CD4-positive, alpha-beta T cell (primary cell): ENCODE measurements at places on chromosomes 16 and 17.

- DNase-seq = no peak
These were observed 5.4 kb downstream of the DCAF7 start for GRCh38 chr17:63555500-63556156.

DNA sequence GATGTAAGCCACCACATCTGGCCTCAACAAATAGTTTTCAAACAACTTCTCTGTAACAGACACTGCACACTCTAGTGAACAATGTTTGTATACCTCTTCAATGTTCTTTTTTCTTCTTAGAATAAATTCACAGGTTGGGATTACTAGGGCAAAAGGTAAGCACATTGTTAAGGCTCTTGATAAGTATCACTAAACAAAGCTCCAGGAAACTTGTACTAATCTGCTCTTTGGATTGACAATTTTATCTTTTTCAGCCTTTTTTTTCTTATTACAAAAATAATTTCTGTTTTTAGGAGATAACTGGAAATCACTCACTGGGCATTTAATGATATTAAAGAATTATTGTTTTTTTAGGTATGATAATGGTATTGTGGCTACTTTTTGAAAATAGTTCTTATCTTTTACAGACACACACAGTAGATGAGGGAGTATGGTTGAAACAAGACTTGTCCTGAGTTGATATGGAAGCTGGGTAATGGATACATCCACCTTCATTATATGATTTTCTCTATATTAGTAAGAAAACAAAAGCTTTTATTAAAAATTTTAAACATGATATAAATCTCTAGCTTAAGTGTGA, 7.7 kb upstream of the MPRIP start:
- no peak for DNase-seq

- no peak for DNase-seq
These were observed 8.5 kb upstream of the COG1 start for GRCh38 chr17:73184136-73184993.

- DNase-seq = no peak
These were observed 10.6 kb downstream of the SLC16A3 start for GRCh38 chr17:82239401-82239925.

GRCh38 chr17:8079291-8080207, 8.0 kb downstream of the ALOX12B start:
- peak; percentile 84 for DNase-seq

DNA sequence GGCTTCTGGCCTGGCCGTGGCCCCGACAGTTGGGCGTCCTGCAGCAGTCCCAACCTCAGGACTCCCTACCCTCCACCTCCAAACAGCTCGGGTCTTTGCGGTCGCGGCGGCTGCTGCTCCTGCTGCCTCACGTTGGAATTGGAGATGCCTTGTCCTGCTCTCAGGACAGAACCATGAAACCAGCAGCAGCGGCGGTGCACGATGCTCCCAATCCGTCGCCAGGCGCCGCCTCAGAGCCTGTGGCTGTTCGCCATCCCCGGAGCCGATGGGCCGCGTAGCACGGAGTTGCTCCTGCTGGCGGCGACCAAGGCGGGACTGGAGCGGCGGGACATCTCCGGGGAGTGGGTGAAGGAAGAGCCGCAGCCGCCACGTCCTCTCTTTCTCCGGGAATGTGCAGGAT, 1965.9 kb downstream of the TP53TG3F start:
- DNase-seq = no peak

- DNase-seq = no peak
These were observed 46.5 kb upstream of the CDRT4 start for GRCh38 chr17:15513856-15514459.

DNA sequence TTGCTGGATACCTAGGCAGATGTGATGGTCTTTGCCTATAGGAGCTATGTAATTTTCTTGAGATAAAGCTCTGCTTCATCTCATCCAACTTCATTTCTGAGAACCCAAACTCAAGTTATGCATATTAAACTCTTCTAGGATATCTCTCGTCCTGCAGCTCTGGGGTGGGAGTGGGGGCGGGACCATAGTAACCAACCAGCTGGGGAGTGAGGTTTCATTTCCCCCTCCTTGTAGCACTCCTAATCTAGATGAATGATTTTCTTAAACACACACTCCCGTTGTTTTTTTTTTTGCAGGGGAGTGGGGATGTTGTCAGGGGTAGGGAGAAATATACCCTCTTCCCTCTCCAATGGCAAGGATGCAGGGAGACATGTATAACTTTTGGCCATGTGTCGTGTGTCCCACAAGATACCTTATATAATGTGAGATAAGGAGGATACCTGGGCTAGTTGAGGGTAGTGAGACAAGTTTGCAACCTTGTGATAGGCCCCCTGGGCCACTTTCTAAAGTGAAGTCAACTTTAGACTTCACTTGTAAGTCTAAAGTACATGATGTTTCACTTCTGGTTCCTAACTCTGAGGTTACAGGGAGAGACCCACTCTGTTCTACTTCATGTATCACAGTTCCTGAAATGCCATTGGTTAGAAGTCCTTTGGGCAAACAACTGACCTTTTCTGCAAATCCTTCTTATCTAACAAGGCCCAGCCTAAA, 10.5 kb upstream of the HEATR6 start:
- DNase-seq = no peak

GRCh38 chr16:17069681-17070080, 401.1 kb downstream of the XYLT1 start:
- no peak for DNase-seq

DNA sequence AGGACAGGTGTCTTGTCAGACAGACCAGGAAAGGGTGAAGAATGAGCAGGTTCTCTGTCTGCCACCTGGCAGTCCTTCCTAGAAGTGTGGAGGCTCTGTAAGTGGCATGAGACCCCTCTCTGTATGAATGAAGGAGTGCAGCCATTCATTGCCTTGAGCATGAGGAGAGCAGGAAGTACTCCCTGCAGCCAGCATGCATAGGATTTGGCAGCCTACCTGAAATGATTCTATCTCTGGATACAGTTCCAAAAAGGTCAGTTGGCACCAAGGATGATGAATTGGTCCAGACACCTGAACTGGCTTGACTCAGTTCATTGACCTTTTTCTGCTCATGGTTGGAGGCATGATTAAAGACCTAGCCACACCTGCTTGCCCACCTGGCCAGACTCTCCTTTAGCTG, 163.0 kb downstream of the PRKCB start:
- DNase-seq = no peak

- no peak for DNase-seq
These were observed 67.4 kb downstream of the KANSL1 start for GRCh38 chr17:46125831-46126230.

DNA sequence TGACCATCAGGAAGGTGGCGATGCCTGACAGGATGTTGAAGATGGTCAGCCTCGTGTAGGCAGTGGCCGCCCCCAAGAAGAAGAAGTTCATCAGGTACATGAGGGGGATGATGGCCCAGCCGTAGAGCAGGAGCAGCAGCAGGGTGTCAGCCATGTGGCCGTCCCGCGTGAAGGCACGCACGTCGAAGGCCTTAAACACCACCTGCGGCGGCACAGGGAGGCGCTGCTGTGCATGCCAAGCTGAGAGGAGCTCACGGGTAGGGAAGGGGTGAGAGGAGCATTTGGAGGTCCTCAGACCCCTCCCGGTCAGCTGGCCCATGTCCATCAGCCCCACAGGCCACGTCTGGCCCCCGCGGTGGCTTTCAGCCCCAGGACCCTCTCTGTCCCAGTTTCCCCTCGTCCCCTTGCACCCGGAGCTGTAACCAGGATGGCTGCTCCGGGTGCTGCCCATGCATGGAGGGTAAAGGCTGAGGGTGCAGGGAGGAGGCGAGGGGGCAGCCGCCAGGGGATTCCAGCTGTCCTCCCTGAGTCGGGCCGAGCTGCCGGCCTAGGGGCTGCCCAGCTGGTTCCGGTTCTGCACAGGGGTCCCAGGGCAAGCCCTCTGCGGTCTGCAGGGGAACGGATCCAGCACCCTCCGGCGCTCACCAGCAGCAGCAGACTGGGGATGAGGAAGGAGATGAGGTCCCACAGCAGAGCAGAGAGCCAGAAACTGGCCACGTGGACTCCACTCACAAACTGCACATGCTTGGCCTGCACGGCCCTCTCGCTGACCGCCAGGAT, 17.1 kb upstream of the RNPS1 start:
- no peak for DNase-seq

- DNase-seq = no peak
These were observed 16.7 kb downstream of the KRABD2 start for GRCh38 chr17:8359769-8360168.
